ENCODE measurements at places on chromosomes 4 and X. TPM values are rescaled to one million over a fixed set of nuclear protein-coding genes. Genes with fewer than 3 reads are reported as not detected.

The CSAG3 gene
- total RNA-seq = not detected

The CSAG2 gene
- total RNA-seq = not detected

DNA sequence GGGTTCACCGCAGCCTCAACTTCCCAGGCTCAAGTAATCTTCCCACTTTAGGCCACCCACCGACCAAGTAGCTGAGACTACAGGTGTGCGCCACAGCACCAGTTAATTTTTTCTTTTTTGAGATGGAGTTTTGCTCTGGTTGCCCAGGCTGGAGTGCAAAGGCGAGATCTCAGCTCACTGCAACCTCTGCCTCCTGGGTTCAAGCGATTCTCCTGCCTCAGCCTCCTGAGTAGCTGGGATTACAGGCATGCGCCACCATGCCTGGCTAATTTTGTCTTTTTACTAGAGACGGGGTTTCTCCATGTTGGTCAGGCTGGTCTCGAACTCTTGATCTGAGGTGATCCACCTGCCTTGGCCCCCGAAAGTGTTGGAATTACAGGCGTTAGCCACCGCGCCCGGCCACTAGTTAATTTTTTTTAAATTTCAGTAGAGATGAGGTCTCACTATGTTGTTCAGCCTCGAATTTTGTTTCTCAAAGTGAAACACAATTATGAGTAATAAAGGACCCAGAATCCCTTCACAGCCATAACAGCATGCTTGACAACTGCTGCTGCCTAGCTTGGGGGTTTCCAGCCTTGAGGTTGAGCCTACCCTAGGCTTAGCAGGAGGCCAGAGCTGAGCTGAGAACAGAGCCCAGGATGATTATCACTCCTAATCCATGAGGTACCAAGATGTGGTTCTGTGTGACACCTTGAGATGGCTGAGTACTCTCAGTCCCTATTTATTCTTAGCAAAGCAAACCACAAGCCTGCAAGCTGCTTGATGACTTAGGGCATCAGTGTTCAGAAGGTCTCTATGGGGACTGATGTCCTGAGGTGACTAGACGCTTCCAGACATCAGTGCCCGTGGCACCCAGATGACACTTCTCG lies 41.6 kb upstream of the NKRF start:
- no peak for DNase-seq

The MGARP gene
- 16.2 TPM for total RNA-seq

The MYOZ2 gene
- 0.13 TPM for total RNA-seq

The MAGT1 gene
- 66.9 TPM for total RNA-seq

GRCh38 chr4:81921751-81922159 lies 450.0 kb upstream of the RASGEF1B start:
- no peak for DNase-seq

DNA sequence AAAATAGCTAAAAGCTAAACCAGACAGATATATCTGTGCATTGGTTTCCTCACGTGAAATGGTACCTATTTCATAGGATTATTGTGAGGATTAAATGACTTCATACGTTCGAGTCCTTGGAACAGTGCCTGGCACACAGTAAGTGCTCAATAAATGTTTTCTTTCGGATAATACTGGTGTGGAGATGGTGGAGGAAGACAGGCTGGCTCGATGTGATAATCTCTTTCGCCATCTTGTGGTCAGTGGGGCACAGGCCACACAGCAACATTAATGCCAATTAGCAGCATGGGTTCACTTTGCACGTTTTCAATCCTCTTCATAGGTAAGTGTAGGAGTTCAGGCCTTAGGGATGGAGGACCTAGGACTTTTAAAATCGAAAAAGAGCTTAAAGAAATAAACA lies 9.3 kb downstream of the PAGE4 start:
- DNase-seq = peak; percentile 12

DNA sequence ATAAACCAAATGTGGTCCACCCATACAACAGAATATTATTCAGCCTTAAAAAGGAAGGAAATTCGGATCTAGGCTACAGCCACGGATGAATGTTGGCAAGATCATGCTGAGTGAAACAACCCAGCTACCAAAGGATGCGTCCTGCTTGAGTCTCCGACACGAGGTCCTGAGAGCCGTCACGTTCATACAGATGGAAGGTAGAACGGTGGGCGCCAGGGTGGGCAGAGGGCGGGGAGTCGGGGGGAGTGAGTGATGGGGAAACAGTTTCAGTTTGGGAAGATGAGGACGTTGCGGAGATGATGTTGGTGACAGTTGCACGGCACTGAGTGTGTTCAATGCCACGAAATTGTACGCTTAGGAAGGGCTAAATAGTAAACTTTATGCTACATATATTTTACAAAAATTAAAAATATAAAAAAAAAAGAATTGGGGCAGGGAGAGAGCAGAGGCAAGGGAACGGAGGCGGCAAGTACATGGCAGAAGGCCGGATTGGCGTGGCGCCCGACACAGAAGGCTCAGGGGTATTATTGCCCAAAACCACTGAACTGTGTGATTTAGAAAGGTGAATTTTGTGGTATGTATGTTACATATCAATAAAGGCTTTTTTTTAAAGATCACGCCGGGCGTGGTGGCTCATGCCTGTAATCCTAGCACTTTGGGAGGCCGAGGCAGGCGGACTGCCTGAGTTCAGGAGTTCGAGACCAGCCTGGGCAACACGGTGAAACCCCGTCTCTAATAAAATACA lies 14.8 kb upstream of the MXD4 start:
- DNase-seq = no peak

GRCh38 chr4:991451-992296 lies 1.5 kb downstream of the SLC26A1 start:
- no peak for DNase-seq

The ADGRG4 gene
- 0.05 TPM for total RNA-seq

The PCYT1B gene
- total RNA-seq = 0.90 TPM

- no peak for DNase-seq
These were observed 23.1 kb upstream of the GABRG1 start for GRCh38 chr4:46146993-46147392.

The AREG gene
- total RNA-seq = 0.55 TPM

The GRIA2 gene
- total RNA-seq = not detected

GRCh38 chr4:56372774-56373173 lies 14.5 kb downstream of the AASDH start:
- DNase-seq = no peak

DNA sequence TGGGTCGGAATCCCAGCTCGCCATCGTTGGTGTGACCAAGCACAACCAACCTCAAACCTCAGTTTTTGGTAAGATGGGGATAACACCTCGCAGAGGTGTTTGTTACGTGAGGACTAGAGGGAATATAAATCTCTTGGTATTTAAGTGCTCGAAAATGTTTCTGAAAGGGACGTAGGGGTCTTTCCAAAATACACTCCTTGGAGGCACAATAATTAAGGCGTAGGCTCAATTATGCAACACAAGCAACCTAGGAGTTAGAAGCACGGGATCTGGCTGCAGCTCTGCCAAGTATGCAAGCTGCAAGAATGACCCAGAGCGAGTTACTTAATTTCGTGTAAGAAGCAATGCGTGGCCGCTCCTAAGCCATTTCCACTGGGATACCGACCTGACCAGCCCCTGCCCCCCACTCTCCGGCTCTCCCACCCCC lies 552 bp downstream of the ADH5 start:
- DNase-seq = peak; percentile 72

The CYLC1 gene
- not detected for total RNA-seq

GRCh38 chrX:101977106-101977505 lies 45.3 kb upstream of the ZMAT1 start:
- peak; percentile 17 for DNase-seq

The HPRT1 gene
- total RNA-seq = 51.0 TPM

The ODAPH gene
- total RNA-seq = not detected

DNA sequence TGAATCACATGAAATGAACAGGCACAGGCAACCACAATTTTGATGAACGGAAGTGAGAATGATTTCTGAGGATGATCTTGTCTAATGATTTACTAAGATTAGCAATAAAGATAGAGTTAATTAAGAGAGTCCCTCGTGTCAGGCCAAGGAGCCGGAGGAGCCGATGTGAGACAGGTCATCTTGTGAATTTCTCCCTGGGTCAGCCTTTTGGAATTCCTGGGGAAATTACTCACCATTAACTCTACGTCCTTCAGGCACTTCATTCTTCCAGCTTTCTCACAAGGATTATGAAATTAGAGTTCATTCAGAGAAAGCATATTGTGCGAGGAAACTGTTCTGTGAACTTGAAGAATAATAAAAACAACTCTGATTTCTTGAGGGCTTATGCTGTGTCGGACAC lies 86.7 kb downstream of the PSAPL1 start:
- DNase-seq = no peak

- DNase-seq = no peak
These were observed 12.2 kb downstream of the DOCK11 start for GRCh38 chrX:118507766-118508165.

- DNase-seq = no peak
These were observed 312.2 kb downstream of the GPM6A start for GRCh38 chr4:175499735-175500352.

GRCh38 chr4:123659730-123660129 lies 263.1 kb downstream of the SPRY1 start:
- DNase-seq = peak; percentile 37

GRCh38 chr4:41050116-41050515 lies 164.2 kb downstream of the APBB2 start:
- DNase-seq = no peak

DNA sequence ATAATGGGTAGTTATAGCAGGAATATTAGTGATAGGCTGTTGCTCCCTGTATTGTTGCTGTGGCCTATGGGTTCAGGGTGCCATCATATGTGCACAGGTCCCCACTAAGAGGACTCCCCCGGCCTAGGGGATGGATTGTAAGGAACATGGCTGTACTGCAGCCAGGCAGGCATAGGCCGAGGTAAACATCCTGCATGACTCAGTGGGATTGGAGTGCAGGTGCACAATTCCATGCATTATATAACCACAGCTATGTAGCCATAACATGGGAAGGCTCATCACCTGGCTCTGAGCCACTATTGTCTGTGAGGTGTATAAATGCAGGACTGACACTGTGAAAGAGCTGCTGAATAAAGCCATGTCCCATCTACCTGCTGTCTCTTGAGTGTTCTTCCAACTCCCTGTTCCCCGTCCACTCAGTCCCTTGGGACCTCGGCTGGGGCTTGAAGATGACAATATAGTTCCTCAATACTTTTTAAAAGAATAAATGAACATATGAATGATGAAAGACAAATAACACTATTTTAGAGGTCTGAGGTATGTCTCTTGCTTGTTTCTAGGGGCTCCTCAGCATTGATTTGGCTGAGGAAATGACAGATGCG lies 425.2 kb downstream of the IDS start:
- DNase-seq = no peak

The PCDH18 gene
- 1.5 TPM for total RNA-seq

GRCh38 chr4:94036964-94037363 lies 170.7 kb upstream of the SMARCAD1 start:
- no peak for DNase-seq

The SPANXC gene
- not detected for total RNA-seq

The DUSP9 gene
- not detected for total RNA-seq

- no peak for DNase-seq
These were observed 93.3 kb downstream of the RASGEF1B start for GRCh38 chr4:81378386-81378785.

The DMD gene
- 12.6 TPM for total RNA-seq

DNA sequence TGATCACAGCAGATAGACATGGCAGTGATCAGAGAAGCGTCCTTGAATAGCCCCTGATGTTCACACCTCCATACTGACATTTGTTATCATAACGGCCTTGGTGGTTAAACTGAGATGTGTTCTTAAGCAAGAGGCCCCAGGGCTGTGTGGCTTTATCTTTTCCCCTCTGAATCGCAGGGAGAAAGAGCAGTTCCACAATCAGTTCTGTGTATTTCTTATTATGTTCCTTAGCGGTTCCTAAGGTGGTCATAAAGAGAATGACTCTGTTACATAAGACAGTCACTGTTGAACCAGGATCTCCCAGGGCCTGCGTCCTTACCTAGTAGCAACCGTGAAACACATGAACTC lies 52.8 kb upstream of the CBR4 start:
- DNase-seq = no peak

DNA sequence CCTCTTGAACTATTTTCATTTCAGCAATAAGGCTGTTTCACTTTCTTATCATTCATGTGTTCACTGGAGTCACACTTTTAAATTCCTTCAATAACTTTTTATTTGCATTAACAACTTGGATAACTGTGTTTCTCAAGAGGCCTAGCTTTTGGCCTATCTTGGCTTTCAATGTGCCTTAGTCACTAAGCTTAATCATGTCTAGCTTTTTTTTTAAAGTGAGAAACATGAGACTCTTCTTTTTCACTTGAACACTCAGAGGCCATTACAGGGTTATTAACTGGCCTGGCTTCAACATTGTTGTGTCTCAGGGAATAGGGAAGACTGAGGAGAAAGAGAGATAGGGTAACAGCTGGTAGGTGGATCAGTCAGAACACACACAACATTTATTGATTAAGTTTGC lies 64.0 kb upstream of the VCX2 start:
- no peak for DNase-seq

The MXD4 gene
- 59.2 TPM for total RNA-seq

DNA sequence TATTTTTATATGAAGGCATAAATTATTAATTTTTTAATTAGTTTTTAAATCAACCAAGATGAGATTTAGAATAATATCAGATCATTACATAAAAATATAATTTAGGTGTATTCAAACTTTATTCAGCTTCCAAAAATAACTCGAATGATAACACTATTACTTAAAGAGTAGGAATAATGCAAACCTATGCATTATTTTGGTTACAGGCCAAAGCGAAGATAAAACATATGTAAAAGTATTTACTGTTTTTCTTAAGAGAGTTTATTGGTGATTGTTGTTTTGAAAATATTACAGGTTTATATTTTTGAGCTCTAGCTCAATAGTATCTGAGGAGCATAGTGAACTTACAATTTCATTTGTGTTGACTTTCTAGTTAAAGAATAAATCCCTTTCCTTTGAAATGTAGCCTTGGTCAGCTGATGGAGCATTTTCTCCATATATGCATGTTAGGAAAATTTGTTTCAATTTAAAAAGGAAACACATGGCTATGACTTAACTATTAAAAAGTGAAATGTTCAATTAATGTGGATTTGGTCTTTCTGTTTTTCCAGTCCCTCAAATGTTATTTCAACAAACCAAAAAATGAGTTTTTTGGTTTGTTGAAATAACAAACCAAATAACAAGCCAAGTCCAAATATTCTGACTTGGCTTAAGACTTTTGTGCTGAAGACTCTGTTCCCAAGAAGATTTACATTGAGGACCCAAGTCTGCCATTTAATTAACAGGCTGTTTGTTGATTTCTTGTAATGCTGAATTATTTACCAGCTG lies 346.9 kb downstream of the ARHGAP24 start:
- no peak for DNase-seq

DNA sequence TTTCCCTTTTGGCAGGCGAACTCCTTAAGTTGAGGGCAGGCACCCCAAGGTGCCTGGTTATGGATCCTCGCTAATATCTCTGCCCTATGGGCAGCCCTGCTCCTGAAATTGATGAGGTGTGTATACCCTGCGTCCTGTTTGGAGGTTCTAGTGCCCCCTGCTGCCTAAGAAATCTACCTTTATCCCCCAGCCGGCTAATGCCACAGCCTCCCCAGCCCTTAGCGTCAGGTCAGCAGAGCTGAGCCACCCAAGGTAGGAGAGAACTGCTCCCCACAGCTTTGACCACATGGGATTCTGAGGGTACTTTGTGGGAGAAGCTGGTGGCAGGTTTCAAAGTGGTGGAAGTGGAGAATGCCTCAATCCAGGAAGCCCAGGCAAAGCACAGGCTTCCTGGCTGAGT lies 50.8 kb downstream of the ANAPC4 start:
- DNase-seq = no peak
